ENCODE measurements at places on chromosomes 2 and 18.

- no peak for DNase-seq
Observed at GRCh38 chr2:217976301-217976700, 26.5 kb downstream of the TNS1 start.

DNA sequence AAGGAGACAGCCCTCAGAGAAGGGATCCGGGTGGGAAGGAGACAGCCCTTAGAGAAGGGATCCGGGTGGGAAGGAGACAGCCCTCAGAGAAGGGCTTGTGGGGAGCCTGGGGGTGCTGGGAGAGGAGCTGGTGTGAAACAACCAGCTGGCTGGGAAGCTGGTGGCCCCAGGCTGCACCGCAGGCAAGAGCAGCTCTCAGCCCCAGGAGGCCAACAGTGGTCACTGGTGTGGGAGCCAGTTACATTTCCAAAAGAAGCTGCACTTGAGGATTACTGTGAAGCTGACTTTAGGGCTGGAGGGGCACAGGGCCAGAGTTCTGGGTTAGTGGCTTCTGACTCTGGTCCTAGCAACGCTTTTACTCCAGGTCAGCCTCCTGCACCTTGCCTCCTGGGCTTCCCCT lies 3.3 kb downstream of the HES6 start:
- DNase-seq: no peak

DNA sequence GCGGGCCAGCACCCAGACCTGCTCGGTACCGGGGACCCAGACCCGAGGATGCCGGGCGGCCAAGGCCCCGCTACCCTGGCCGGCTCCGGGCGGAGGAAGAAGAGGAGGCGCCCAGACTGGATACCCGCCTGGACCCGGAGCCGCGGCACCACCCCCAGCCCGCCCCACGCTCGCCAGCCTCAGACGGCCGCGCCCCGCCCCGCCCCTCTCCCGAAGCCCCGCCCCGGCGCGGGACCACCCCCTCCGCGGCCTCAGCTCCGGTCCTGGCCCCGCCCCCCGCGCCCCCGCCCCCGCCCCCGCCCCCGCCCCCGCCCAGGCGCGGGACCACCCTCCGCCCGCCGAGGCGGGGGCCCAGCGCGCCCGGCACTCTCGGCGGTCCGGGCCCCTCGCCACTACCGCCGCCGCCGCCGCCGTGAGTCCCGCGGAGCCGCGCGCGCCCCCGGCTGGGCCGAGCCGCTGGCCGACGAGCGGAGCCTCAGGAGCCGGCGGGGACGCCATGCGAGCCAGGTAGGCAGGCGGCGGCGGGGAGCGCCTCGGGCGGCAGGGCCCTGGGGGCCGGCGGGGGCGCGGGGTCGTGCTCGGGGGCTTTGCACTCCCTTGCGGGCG lies at the start of gene SH3BP4:
Gene SH3BP4, plus strand, starts transcription at position 354 of the 606 bp plus-strand sequence. CDS start 82,986 bp downstream, outside the sequence.
- DNase-seq: peak; percentile 15

DNA sequence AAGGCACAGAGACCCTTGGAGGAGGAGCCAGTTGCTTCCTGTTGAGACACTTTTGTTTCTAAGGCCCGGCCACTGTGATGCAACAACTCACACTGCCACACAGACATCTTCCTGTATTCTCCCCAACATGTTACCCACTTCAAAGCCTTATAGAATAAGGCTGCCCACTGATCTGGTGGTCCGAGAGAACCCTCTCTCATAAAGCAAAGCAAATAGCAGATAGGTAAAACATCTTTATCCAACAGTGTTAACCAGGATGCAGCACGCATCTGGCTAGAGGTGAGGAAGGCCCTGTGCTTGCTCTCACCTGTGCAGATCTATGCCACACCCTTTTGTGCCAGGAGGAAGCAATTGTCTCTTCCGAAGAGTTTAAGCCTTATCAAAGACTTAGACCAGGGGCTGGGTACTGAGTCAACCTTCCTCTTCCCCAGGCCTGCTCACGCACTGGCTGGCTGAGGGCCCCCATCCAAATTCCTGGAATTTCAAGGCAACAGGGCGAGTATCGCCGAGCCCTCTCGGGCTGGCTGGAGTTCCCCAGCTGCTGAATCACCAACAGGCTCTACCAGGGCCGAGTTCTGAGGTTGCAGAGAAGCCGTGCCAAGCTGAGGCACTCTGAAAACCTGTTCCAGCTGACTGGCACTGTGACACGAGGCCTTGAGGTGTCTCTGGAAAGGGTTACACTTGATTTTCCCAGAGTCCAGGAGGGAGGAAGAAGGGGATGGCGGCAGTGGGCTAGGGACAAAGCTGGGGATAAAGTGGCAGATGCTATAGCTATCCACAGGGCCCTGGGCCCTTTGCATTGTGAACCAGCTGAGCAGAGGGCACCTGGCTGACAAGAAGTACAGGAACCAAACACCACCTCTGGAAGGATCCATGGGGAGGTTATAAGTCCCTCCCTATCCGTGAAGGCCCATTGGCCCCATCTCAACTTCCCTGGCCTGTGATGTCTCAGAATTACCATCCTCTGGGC lies 29.3 kb downstream of the TGFA start:
- DNase-seq: peak; percentile 11

- DNase-seq: no peak
Observed at GRCh38 chr2:236642125-236642524, 72.5 kb downstream of the ACKR3 start.

GRCh38 chr2:207229161-207229560 lies 63.4 kb upstream of the KLF7 start:
- no peak for DNase-seq

- DNase-seq: no peak
Observed at GRCh38 chr2:133209325-133209724, 358.9 kb downstream of the NCKAP5 start.

GRCh38 chr2:224576088-224576715 lies 9.0 kb downstream of the CUL3 start:
- DNase-seq: no peak

GRCh38 chr2:3602553-3603339 lies 7.8 kb downstream of the COLEC11 start:
- no peak for DNase-seq

GRCh38 chr2:48508461-48509124 lies 21.4 kb upstream of the STON1 start:
- no peak for DNase-seq

- DNase-seq: no peak
Observed at GRCh38 chr18:48667276-48668254, 128.7 kb downstream of the CTIF start.

DNA sequence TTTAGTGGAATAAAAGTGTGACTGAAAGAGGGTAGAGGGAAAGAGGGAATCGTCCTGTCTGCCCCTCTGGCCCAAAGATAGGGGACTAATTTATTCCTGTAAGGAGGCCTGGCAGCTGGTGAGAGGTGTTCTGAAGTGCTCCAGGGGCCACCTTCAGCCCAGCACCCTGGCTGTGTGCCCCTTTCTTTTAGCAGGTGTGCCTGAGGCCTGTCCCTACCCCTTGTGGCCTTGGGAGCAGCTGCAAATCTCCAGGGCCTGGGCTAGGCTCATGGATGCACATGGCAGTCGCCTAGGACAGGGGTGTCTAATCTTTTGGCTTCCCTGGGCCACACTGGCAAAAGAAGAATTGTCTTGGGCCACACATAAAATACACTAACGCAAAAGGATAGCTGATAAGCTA lies 37.3 kb downstream of the FHOD3 start:
- DNase-seq: no peak

DNA sequence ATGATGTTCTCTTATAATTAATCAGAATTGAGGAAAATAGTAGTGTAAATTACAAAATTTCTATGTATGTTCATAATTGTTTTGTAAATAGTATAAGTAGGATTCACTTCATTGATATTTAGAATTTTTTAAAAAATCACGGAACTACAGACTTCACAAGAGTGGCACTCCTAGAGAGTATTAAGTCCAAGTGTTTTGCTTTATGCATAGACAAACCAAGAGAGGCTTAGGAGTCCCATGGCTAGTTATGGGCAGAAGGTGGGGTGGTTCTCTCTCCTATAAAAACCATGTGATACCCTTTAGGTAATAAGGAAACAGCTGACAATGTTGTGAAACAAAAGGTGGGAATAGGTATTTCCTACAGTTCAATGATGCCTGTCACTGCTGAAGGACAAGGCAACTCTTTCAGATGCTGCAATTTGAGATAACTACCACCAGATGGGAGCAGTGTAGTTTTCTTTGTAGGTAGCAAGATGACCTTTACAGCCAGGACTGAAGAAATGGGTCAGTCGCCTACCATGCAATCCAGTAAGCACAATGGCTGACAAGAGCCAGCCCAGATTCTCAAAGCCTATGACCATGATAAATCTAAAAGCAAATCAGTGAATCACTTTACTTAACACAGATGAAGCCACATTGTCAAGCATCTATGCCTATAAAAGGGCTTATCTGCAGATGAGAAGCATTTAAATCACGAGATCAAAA lies 83.9 kb downstream of the AAK1 start:
- DNase-seq: no peak

- DNase-seq: no peak
Observed at GRCh38 chr2:156999661-157000060, 257.8 kb upstream of the GALNT5 start.

DNA sequence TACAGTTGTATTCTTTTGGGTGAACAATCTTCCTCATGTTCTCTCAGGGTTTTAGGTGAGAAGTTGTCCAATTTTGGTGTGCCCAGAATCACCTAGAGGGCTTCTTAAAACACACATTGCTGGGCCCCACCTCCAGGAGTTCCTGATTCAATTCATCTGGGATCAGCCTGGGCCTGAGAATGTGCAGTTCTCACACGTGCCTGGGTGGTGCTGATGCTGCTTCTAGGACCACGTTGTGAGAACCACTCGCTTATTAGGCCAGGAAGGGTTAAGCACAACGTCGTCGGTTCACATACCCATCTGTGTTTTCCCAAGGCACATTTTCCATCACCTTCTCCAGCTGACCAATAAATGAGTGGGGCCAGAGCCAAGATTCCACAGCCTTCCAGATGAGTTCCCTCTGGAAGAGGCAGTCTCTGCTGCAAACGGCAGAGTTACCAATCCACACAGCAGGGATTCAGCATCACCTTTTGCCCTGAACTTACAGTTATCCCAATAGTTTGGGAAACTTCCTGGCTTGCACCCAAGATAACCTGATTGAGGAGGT lies 277.7 kb upstream of the HNRNPA3 start:
- DNase-seq: no peak

DNA sequence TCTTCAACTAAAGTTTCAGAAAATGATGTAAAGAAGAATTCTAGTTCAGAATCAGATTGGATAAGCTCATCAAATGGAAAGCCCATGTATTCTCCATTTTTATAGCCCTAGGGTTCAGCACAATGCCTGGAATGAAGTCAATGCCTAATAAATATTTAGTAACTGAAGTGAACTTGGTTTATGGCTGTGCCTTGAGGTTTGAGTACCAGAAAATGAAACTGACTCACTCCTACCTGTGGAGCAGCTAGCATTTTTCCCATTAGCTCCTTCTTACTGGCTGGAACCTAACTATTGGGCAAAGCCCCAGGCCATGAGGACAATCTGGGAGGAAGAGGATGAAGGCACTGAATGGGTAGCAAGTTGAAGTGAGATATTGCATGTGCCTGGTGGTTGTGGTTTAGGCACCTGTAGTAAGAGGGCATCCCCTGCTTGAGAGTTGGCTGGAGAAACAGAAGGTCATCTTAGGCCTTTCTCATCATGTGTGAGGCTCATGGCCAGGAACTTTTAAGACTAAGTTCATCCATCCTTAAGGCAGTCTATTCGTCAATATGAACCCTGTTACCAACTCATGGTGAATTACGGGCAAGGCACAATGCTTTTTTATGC lies 85.0 kb upstream of the LYPD1 start:
- DNase-seq: no peak

GRCh38 chr2:145267451-145267850 lies 747.5 kb upstream of the ZEB2 start:
- no peak for DNase-seq

DNA sequence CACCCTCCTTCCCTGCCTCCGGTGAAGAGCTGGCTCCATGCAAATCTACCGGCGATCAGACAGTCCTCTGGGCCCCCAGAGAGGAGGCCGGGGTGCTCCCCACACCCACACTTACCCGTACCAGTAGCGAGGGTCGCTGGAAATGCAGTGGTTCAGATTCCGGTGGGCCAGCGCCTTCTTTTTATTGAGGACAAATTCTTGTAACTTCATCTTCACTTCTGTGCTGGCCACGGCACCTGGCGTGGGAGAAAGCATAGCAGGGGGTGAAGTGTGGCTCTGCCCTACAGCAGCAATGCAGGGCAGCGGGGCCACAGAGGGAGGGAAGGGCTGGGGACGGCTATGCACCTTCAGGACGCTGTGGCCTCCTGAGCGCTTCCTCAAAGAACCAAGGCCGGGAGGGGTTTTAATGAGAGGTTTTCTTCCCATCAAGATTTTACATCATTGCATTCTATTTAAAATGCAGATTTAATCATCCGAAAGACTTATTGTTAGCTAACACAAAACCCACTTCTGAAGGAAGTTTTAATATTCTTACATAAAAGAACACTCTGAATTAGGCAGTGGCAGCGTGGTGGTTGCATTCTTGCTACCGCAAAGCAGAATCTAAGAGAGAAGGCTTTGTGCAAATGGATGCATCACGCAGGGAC lies 237.0 kb downstream of the HDAC4 start:
- no peak for DNase-seq
